Vagina (tissue), 2 donors: ENCODE measurements at places on chromosomes 3 and 15. TPM values are rescaled to one million over a fixed set of nuclear protein-coding genes. Genes with fewer than 3 reads are reported as not detected.

The TMEM40 gene
- total RNA-seq = 31.7 TPM

GRCh38 chr3:43296565-43296964 lies 10.2 kb downstream of the SNRK start:
- no peaks in the 10 kb centered on the region for H3K36me3 ChIP-seq
- no peak for DNase-seq
- H3K4me1 ChIP-seq = peaks cover 91% of the 10 kb centered on the region
- H3K4me3 ChIP-seq = no peak overlapping the region
- no peak overlapping the region for H3K27ac ChIP-seq

GRCh38 chr3:113717818-113718217 lies 21.4 kb upstream of the USF3 start:
- H3K36me3 ChIP-seq = no peaks in the 10 kb centered on the region
- no peak overlapping the region for H3K4me3 ChIP-seq
- H3K27ac ChIP-seq = no peak overlapping the region
- no peak for DNase-seq
- H3K4me1 ChIP-seq = no peaks in the 10 kb centered on the region

GRCh38 chr3:13470894-13471574 lies 9.1 kb upstream of the HDAC11 start:
- DNase-seq = no peak
- no peak overlapping the region for H3K27ac ChIP-seq
- no peaks in the 10 kb centered on the region for H3K36me3 ChIP-seq
- no peak overlapping the region for H3K4me3 ChIP-seq
- H3K4me1 ChIP-seq = no peaks in the 10 kb centered on the region
